ENCODE measurements at places on chromosomes 11 and 22.

GRCh38 chr11:29352273-29352795 is 664.5 kb downstream of the KCNA4 start:
- no peak for DNase-seq

DNA sequence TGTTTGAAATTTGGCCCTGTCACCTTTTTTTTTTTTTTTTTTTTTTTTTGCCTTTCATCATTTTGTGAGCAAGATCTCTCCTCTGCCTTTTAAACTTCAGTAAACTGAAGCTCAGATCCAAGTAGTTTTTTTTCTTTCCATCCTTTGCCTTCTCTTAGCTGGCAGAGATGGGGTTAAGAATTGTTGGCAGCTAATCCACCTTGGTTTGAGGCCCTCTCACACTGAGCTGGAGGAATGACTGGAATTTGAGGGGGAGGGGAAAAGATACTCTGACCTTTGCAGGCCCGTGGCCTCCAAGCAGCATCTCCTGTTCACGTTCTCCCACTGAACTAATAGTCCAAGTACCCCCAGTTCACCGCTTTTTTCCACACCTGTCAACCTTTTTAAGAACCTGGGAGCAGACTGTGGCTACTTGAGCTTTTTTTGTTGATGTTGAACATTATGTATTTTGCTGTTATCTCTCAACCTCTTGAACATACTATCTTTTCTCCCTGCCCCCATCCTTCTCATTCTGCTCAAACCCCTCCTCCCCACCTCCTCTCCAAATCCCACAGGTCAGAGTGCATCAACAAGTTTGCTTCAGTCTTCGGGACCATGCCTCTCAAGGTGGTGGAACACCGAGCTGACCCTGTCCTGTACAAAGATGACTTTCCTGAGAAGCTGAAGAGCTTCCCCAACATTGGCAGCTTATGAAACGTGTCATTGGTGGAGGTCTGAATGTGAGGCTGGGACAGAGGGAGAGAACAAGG is 66.2 kb downstream of the ALX4 start:
- no peak for DNase-seq

GRCh38 chr11:73320763-73321603 is 12.9 kb downstream of the ARHGEF17 start:
- DNase-seq: no peak

- no peak for DNase-seq
Measured at GRCh38 chr11:33895752-33896137, 3.9 kb upstream of the LMO2 start.

DNA sequence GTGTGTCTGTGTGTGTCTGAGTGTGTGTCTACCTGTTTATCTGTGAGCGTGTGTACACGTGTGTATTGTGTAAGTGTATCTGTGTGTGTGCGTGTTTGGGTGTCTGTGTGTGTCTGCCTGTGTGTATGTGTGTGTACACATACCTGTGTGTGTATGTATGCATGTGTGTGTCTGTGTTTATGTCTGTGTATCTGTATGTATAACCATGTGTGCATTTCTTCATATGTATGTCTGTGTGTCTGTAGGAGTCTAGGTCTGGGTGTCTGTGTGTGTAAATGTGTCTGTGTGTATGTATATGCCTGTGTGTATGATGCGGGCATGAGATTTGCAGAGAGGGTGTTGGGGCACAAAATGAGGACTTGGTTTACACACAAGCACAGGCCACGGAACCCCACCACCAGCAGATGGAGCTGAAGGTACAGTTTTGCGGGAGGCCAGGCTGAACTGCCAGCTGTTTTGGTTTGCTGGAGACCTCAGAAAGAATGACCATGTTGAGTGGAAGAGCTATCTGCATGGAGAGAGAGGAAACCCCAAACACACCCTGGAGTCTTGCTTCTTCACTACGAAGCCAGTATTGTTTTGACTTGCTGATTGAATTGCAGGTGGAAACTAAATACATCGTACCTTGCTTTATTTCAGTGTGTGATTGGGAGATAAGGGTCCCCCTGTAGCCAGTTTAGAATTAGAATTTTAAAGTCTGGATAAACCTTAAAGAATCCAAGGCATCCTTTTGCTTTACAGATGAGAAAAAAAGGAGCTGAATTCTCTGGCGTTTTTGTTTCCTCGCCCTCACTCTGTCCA is 497.2 kb downstream of the NTM start:
- DNase-seq: no peak

DNA sequence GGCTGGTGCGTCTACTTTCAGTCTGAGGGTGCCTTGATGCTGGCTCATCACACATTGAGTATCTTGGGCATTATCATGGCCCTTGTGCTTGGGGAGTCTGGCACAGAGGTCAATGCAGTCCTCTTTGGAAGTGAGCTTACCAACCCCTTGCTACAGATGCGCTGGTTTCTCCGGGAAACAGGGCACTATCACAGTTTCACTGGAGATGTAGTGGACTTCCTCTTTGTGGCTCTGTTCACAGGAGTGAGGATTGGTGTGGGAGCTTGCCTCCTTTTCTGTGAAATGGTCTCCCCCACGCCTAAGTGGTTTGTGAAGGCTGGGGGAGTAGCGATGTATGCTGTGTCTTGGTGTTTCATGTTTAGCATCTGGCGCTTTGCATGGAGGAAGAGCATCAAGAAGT is 4.9 kb downstream of the TLCD5 start:
- DNase-seq: no peak
